ENCODE measurements at places on chromosomes 12 and 14.

GRCh38 chr14:38339696-38340095 lies 83.8 kb upstream of the CLEC14A start:
- DNase-seq, result no peak

DNA sequence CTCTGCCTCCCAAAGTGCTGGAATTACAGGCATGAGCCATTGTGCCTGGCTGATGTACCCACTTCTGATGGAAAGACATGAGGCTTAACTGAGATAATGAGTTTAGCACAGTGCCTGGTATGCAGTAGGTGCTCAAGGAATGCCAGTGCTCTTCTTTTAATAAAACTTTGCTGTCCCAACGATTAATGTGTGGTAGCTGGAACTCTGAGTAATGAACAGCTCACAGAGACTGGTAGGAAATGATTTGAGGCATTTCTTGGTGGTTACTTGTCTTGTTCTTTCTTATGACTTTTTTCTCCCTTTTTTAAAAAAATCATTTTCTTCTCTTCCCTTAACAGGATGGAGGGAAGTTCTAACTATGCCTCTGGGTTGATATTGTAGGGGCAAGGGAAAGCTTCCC lies 235.7 kb upstream of the PWP1 start:
- DNase-seq, result no peak

GRCh38 chr14:102496958-102497744 lies 12.4 kb downstream of the ANKRD9 start:
- no peak for DNase-seq

GRCh38 chr12:2185751-2186341 lies 133.1 kb downstream of the CACNA1C start:
- no peak for DNase-seq

DNA sequence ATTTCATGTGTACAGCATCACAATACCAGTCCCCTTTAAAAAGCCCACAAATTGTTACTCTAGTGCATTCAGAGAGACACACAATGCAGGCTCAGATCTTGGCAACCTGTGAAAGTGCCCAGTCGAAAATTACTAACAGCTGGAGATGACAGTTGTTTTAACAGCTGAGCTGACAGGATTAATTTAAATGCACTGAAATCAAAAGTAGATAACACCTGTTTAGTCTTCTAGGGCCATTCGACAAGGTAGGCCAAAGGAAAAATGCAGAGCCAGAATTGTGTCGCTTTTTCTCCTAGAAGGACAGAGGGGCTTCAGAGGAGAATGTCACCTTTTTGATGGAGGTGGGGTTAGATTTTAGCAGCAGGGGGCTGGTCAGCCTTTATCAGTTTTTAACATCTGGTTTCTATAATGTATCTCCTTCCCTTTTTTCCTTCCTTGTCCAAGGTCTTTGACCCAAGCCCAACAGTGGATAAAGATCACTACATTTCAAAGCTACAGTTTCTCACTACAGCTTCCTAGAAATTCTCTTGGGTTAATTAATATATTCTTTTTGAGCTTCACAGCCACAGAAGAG lies 139.1 kb downstream of the SOX5 start:
- no peak for DNase-seq

- DNase-seq, result no peak
Observed at GRCh38 chr14:50768680-50769079, 62.3 kb downstream of the NIN start.

Data from activated naive CD4-positive, alpha-beta T cell (primary cell).